ENCODE measurements at places on chromosomes 16 and 17.

DNA sequence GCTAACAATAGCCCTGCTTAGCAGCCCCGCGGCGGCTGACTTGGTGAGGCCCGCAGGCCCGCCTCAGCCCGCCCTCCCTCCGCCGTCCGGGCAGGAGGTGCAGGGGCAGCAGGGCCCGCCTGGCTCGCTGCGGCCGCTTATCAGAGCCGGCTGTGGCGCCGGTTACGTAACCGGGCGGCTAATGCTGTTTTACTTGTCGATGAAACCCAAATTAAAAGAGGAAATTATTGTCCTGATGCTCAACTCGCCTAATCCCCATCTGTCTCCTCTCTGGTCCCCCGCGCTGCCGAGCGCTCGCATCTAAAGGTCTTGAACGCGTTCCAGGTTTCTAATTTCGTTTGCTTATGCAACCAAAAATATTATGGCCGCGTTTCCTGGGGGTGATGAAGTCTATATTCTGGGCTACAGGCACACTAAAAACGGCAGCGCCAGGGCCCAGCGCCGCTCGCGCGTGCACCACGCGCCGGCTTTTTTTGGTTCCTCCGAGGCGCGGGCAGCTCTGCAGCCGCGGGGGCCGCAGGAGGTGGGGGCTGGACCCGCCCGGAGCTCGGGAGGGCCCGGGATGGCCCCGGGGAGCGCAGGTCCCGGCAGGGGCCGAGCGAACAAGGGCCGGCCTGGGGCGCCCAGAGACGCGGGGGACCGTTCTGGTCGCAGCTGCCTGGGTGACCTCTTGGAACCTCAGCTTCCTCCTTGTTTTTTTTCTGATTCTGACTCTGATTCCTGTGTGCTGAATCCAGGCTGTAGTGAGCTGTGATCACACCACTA, 65.2 kb upstream of the TOB1 start:
- peak; percentile 81 for DNase-seq

DNA sequence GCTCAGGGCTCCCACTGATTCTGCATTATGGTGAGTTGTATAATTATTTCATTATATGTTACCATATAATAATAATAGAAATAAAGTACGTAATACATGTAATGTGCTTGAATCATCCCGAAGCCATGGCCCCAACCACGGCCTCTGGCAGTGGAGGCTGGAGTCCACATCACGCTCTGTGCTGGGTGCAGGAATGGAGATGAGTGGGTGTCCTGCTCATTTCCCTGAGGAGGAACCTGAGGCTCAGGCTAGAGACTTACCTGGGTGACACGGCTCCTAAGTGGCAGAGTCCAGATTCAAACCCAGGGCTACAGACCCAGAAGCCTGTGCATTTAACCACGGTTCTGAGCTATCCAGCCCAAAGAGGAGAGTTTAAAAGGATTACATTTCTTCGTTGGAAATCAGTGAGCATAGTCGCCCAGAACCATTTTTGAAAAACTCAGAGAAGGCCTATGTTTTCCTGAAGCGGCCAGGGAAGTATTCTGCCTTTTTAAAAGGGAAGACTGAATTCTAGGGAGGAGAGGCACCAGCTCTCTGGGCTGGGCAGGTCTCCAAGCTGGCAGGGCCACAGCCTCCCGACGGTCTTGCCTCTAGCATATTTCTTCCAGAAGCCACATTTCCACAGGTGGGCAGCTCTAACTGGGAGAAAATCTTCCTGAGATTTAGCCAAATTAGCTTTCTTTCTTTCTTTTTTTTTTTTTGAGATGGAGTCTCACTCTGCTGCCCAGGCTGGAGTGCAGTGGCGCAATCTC, 6.7 kb downstream of the IL4R start:
- DNase-seq: no peak

- DNase-seq: no peak
Observed at GRCh38 chr17:75720656-75721462, at the start of gene ITGB4. Gene ITGB4, plus strand, starts transcription at chr17:75721459. Its CDS starts 3,245 bp downstream, at chr17:75724704.

DNA sequence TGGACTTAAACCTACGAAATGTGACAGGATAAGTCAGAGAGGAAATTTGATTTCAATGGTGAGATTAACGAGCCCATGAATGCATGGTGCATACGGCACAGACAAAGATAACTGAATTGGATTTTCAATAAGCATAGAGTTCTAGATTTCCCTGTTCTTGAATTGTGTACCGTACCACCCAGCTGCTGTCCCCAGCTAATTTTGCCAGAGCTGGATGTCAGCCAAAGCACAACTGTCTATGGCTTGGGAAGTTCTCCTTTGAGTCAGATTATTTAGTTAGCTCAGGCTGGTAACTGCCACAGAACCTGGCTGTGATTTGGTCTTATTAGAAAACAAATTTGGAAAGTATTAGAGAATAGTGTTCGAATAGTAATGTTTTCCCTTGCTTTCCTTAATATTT, 143.1 kb downstream of the CDH13 start:
- DNase-seq: no peak

DNA sequence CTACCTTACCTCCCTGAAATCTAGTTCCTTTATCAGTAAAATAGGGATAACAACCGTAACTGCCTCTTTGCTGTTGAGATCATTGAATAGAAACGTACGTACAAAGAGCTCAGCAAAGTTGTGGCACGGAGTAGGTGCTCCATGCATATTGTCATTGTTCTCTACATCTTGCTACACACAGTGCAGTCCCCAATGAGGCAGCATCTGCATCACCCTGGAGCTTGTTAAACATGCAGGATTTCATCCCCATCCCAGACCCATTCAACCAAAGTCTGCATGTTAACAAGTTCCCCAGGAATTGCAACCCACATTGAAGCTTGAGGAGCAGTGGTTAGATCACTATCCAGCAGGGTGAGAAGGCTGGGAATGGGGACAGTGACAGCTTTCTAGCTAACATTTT, 33.7 kb upstream of the CCL2 start:
- DNase-seq: no peak

DNA sequence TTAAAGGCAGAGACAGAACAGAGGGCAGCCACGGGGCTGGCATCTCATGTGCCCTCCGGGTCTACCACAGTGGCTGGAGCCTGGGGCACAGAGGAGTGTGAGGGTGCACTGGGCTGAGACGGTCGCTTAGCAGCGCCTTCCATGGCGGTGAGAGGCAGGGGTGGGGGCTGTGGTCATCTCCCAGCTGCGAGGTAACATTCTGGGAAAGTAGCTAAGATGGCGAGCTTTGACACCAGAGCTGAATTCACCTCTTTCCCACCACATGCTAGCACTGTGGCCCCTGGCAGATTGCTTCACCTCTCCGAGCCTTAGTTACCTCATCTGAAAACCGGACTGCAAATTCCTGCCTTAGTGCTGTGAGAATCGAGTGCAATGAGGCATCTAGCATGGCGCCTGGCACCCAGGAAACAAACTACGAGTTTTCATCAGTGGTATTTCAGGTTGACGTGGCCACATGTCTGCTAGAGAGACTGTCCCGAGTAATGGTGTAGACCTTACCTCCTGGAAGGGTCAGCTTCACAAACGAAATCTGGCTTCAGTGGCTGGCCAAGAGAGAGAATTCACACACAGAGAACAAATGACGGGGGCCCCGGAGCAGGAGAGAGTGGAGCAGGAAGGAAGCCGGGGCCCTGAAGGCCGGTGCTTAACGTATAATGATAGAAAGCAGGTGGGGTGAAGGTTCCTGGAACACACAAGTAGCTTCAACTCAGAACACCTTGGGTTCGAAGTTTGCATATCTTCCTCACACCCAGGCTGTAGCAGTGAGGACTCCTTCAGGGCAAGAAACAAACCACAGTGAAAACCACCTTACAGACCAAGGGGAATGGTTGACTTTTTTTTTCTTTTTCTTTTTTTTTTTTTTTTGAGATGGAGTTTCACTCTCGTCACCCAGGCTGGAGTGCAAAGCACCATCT, 63.9 kb upstream of the RPH3AL start:
- DNase-seq: no peak

DNA sequence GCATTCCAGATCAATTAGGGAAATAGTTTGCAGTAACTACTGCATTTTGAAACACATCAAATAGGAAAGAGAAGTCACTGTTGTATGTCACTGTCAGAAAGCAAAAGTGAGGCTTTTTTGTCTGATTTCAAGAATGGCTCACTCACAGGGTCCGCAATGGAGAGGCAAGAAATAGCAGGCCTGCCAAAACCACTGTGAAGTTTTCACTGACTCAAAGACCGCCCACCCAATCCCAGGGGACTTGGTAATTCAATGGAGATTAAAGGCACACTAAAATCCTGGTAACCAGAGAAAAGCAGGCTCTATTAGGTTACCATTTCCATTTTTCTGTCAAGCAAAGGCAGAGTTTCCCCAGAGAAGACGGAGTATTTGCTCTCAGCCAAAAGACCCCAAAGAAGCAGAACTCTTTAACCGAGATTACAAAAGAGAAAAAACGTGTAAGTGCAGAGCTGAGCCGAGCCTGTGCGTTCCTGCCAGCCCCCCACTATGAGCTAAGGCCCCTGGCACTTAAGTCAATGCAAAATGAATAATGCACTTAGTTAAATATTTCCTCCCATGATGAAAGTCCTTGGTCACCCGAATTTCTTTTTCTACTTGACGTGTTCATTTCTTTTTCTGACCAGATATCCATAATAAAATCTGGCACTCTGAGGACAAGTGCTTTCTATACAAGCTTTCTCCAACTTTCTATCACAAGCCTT, 57.0 kb downstream of the FOXL1 start:
- DNase-seq: peak; percentile 81

DNA sequence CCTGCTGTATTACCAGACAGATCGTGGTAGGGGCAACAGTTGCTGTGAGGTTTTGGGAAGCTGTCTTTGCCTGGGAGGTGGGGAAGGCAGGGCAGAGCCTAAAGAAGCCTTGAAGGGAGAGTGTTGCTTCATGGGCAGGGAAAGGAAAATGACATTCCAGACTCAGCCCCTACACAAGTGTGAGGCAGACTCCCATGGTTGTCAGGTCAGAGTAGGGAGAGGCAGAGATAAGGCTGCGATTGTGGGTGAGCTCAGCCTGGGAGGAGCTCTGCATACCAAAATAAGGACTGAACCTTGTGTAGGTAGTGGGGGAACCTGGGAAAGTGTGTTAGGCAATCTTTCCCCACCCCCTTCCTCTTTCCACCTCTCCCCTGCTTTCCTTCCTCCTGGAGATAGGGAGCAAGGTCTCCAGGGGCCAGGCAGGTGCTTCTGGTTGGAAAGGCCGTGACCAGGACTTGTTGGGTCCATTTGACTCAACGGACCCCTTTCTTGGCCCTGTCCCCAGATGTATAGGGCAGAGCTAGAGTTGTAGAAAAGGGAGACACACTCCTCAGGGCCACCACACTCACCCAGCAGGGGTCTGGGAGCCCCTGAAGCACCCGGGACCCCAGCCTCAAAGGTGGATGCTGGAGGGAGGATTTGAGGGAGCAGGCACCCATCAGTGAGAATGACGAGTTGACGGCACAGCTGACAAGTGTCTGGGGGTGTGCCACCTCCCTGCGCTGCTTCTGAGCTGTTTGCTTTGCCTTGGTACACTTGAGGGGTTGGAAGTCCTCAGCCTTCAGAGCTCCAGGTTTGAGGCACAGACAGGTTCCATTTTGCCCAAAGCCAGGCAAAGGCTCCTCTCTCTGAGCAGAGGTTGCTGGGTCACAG, 18.5 kb upstream of the TOB1 start:
- no peak for DNase-seq

Data from fibroblast of skin of right biceps (primary cell).